ENCODE measurements at places on chromosomes 2 and 18. TPM values are rescaled to one million over a fixed set of nuclear protein-coding genes. Genes with fewer than 3 reads are reported as not detected.

Gene HRH4
- not detected for total RNA-seq

Gene PRKAG3
- total RNA-seq = not detected

Gene KANSL1L
- 0.41 TPM for total RNA-seq

Gene PROC
- 4.6 TPM for total RNA-seq

Gene RPL37A
- 4,231 TPM for total RNA-seq

Gene MARCHF4
- 25.5 TPM for total RNA-seq

Gene PTPRN
- total RNA-seq = 1.0 TPM

Gene ADGRF3
- total RNA-seq = 0.29 TPM

Gene TMEFF2
- total RNA-seq = 0.40 TPM

Gene EPAS1
- total RNA-seq = 89.4 TPM

Gene IL18R1
- 1.0 TPM for total RNA-seq

Gene BCL2
- 0.56 TPM for total RNA-seq
